Left colon (tissue), 2 donors: ENCODE measurements at places on chromosomes 1 and 21.

DNA sequence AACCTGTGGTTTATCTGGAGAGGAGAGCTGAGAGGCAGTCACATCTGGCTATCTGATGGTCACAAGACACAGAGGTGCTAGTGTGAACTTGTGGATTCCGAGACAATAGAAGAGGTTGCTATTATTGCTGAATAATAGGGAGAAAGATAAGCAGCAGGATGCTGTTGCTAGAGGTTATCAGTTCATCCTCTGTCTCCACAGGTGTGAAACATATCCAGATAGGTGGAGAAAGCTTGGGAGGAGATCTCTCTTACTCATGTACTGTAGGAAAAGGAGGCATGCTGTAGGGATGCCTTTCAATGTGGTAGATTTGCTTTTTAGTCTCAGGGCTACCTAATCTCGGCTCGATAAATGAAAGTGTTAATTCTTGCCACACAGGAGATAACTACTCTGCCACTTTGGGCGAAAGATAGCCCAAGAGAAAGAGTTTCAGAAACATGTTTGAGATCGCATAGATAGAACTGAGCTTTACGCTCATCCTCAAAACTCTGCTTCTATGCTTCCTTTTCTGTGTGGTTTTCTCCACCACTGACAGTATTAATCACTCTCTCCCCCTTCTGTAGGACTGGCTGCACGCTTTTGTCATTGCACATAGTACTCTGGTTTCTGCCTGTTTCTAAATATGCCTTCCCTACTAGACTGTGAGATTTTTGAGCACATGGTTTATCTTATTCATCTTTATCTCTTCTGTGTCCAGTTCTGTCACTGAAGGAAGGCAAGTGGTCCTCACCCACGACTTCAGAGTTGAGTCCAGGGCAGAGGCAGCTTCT is 36.7 kb upstream of the PLXNA2 start:
- DNase-seq: no peak

GRCh38 chr1:211335522-211336157 is 9.0 kb downstream of the TRAF5 start:
- peak; percentile 56 for DNase-seq

- no peak for DNase-seq
These were observed 205.0 kb downstream of the HMCN1 start for GRCh38 chr1:185939142-185939541.

DNA sequence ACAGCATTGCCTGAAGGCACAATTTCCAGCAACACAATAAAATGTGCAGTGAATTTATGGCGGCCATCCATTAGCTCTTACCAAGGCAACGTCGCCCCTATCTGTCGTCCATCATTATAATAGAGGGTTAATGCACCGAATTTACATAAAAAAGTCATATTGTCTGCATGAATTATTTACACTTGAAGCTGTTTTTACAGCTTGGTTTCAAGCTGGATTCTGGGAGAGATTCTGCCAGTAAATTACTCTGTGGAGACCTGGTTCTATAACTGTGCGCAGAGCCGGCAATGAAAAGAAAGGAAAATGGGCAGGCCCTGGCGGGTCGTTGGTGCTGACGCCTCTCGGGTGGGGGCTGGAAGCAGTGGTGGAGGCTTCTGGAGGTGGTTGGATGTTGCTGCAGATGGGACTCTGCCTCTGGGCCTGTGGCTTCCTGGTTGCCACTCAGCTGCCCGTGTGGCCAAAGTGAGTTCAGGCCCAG is 48.9 kb upstream of the POU3F1 start:
- no peak for DNase-seq

DNA sequence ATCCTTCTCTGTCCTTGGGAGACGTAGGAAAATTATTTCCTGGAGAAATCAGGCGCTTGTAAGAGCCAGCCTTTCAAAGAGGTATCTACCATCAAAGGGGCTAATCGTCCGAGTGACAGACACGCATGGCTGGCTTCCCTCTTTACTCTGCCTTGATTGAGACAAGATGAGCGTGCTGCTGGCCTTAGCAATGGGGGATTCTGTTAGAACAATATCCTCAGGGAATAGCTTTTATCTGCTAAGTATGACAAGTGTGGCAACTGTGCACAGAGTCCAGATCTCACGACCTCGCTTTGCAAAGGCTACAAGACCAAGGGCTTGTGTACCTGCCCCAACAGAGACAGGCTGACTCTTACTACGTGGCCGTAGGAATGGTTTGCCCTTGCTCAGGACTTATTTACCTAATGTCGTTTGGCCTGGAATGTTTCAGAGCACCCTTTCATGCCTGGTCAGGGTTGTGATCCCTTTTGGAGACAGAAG is 417.1 kb downstream of the KIF26B start:
- DNase-seq: no peak

DNA sequence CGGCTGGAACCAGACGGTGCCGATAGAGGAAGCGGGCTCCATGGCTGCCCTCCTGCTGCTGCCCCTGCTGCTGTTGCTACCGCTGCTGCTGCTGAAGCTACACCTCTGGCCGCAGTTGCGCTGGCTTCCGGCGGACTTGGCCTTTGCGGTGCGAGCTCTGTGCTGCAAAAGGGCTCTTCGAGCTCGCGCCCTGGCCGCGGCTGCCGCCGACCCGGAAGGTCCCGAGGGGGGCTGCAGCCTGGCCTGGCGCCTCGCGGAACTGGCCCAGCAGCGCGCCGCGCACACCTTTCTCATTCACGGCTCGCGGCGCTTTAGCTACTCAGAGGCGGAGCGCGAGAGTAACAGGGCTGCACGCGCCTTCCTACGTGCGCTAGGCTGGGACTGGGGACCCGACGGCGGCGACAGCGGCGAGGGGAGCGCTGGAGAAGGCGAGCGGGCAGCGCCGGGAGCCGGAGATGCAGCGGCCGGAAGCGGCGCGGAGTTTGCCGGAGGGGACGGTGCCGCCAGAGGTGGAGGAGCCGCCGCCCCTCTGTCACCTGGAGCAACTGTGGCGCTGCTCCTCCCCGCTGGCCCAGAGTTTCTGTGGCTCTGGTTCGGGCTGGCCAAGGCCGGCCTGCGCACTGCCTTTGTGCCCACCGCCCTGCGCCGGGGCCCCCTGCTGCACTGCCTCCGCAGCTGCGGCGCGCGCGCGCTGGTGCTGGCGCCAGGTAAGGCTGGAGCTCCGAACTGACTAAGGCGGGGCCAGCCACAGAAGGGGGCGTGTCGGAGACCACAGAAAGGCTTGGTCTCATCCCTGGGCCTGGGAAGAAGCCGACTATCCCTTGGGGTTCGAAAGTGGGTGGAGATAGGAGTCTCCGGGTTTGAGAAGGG is 486 bp downstream of the SLC27A3 start:
- DNase-seq: peak; percentile 85

DNA sequence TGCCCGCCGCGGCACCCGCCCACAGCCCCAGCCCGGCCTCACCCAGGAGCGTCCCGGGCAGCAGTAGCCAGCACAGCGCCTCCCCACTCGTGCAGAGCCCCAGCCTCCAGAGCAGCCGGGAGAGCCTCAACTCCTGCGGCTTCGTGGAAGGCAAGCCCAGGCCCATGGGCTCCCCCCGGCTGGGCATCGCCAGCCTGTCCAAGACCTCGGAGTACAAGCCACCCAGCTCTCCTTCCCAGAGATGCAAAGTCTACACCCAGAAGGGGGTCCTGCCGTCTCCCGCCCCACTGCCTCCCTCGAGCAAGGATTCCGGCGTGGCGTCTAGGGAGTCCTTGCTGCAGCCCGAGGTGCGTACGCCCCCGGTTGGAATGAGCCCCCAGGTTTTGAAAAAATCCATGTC is 531.2 kb downstream of the KIF26B start:
- DNase-seq: no peak

- peak; percentile 54 for DNase-seq
These were observed 122.1 kb downstream of the LRIG2 start for GRCh38 chr1:113194846-113195830.
